HTR-8/SVneo (cell line): ENCODE measurements at places on chromosomes 5 and 9.

- no peak for DNase-seq
Measured at GRCh38 chr5:134122530-134122929, 8.0 kb downstream of the TCF7 start.

- no peak for DNase-seq
Measured at GRCh38 chr9:127805620-127806019, 2.9 kb downstream of the FPGS start.

- DNase-seq: peak; percentile 28
Measured at GRCh38 chr5:173329491-173330337, 1.5 kb upstream of the STC2 start.

GRCh38 chr5:40071870-40072269, 607.8 kb upstream of the PTGER4 start:
- DNase-seq: no peak

GRCh38 chr5:166045961-166046360, 2245.5 kb upstream of the WWC1 start:
- DNase-seq: no peak

- no peak for DNase-seq
Measured at GRCh38 chr5:141241496-141241895, 3.7 kb upstream of the PCDHB15 start.

DNA sequence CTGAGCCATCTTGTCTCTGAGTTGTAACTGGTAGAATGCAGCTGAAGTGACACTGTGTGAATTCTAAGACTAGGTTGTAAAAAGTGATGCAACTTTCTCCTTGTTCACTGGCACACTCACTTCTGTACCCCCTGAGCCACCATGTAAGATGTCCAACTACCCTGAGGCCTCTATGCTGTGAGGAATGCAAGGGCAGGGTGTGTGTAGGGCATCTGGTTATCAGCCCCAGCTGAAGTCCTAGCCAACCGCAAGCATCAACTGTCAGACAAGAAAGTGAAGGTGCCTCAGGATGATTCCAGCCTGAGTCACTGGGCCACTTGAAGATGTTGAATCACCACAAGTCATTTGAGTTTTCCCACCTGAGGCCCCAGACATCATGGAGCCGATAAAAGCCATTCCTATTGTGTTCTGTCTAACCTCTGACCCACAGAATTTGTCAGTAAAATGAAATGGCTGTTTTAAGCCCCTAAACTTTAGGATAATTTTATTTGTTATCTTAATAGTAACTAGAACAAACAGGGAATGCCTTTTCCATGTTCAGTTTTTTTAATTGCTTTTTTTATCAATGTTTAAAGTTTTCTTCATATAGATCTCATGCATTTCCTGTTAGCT, 18.7 kb upstream of the RHOBTB3 start:
- peak; percentile 89 for DNase-seq

DNA sequence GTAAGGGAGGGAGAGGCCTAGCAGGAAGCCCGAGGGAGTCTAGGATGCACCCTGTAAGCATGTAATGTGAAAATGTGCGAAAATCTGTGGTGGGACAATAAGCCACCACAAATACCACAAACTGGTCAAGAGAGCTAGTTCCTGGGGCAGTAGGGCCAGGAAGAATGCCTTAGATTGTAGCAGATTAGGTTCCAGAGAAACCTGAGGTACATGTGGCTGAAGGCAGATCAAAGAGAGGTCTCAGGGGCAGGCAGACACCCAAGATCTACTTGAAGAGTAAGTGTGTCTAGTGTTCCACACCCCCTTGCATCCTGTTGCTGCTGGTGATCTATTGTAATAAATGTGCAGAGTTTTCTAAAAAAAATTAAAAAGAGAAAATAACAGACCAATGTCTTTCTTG, 1677.3 kb upstream of the CDH6 start:
- DNase-seq: no peak

DNA sequence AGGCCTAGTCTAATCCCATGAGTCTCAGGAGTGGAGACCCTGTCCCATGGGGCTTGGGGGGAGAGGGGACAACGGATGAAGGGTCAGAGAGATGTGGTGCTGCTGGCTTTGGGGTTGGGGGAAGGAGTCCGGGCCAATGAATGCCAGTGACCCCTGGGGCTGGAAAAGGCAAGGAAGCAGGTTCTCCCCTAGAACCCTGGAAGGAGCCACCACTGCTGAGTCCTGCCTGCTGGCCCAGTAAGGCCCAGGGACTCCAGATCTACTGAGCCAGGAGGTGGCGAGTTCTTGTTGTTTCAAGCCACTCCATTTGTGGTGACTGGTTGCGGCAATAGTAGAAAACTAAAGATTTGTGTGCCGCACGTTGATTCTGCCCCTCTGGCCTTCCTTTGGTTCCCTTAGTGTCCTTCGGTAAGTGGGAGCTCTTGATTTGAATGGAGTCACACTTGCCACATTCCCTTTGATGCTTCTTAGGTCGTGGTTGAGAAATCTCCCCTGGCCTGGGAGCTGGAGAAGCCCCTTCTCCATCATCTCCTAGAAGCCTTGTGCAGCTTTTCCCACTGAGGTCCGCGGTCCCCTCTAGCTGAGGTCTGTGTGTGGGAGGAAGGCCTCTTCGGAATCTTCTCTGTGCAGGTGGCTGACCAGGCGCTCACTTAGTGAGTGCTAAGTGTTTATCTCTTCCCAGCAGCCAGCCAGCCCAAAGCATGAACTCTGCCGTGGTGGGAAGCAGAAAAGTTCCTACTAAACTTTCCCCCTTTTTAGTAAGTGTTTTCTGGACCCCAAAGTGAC, 9.0 kb downstream of the FCN1 start:
- no peak for DNase-seq

DNA sequence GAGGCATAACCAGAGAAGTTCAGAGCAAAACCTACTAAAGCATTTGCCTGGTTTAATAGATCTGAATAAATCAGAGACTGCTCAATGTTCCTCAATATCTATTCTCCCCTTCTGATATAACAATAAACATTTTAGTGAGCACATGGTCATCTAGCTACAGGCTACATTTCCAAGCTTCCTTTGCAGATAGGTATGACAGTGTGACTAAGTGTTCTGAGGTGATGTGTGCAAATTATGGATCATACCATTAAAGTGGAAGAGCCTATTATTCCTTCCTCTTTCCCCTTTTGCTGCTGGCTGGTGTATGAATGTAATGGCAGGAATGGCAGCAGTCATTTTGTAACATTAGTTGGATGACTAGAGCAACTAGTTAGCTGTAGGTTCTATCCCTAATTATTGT, 285.8 kb upstream of the RASA1 start:
- DNase-seq: no peak

- DNase-seq: no peak
Measured at GRCh38 chr5:124650951-124651662, 95.3 kb downstream of the ZNF608 start.

- DNase-seq: no peak
Measured at GRCh38 chr9:72588336-72588735, 66.9 kb downstream of the TMC1 start.

- DNase-seq: no peak
Measured at GRCh38 chr5:74638970-74639806, 1.3 kb downstream of the ENC1 start.

GRCh38 chr9:72312386-72312987, 52.5 kb downstream of the ZFAND5 start:
- no peak for DNase-seq

GRCh38 chr5:171633776-171634470, 151.7 kb upstream of the SMIM23 start:
- DNase-seq: no peak

- DNase-seq: peak; percentile 15
Measured at GRCh38 chr9:129481810-129482511, 138.9 kb downstream of the C9orf50 start.

GRCh38 chr9:81058782-81059181, 630.6 kb downstream of the TLE1 start:
- DNase-seq: no peak

DNA sequence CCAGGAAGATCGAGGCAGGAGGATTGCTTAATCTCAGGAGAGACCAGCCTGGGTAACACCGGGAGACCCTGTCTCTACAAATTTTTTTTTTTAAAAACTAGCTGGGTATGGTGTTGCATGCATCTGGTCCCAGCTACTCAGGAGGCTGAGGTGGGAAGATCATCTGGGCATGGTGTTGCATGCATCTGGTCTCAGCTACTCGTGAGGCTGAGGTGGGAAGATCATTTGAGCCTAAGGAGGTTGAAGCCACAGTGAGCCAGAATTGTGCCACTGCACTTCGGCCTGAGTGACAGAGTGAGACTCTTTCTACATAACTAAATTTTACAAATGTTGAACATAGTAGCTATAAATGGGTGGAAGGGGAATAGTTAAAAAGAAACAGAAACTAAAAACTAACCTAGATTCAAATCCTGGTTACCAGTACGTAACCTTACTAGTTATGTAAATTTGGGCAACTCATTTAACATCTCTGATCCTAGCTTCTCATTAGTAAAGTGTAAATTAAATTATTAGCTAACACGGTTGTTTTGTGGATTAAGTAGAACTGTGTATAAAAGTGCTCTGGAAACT, 41.7 kb downstream of the TMEM161B start:
- DNase-seq: no peak

GRCh38 chr5:2566284-2566683, 185.2 kb downstream of the IRX2 start:
- no peak for DNase-seq

- DNase-seq: no peak
Measured at GRCh38 chr9:95370064-95370463, 52.6 kb upstream of the FANCC start.

DNA sequence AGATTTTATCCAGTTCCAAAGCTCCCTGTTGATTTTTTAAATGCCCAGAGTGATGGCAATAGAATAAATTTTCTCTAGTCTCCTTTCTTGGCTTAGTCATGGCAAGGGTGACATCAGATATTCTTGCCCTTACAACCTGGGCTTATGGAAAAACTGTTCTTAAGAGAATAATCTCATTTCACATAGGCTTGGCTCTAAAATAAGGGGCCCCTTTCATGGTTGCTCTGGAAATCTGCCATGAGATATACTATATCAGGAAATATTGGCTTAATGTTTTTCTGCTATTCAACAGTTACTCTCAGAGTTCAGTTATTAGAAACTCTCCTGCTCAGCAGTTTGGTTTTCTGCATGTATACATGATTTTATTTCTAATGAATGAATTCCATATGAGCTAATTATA, 7.8 kb downstream of the HMHB1 start:
- no peak for DNase-seq

DNA sequence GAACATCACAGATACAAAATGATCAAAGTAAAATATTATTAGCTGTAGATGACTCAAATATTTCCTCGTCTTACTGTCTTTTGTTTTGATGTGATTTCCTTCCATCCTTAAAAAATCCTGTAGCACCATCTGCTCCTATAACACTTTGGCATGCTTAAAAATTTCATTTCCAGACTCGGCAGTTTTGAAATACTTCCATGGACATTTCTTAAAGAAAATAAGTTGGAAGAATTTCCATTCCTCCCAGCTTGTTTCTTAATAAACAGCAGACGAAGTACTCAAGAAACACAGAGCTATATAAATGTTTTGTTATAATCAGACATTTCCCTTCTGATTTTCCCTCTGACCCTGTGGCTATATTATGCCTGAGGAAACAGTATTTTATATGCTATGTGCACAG, 41.2 kb upstream of the SVEP1 start:
- no peak for DNase-seq

DNA sequence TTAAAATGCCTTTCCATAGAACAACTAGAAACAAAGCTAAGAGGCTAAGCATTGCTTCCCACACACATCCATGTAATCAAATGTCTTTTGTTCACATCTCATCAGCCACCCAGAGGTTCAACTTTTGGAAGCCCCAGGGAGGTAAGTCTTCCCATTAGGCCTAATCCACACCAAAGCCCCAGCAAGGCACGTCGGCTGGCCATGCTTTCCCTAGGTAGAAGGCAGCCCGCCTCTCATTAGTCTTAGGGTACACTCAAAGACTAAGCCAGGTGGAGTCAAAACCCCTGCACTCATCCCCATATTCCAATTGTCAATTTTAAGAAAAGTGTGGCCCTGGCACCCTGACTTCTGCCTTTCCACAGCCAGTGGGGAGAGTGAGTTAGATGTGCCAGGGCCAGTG, 87.9 kb downstream of the ATPSCKMT start:
- DNase-seq: no peak

DNA sequence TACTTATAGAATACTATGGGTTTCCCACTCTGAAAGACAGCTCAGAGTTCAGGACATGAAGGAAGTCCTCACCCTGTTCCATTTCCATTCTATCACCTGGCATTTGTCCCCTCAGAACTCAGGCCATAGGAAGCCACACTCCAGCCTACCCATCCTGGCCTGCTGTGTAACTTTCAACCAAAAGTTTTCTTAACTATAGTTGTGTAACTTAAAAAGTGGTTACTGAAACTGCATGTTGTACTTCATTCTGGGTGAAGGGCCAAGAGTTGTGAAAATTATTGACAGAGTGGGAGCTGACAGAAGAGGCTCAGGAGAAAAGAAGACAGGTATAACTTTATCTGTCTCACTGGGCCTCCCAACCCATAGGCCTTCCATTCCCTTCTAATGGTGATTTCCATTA, 212.5 kb downstream of the RAB3C start:
- DNase-seq: no peak

- DNase-seq: peak; percentile 57
Measured at GRCh38 chr9:133558191-133559126, 24.0 kb downstream of the ADAMTSL2 start.

GRCh38 chr5:32471784-32472183, 27.2 kb upstream of the ZFR start:
- no peak for DNase-seq
